ENCODE measurements at places on chromosomes 5 and 9.
A peak's percentile ranks its signal among the peaks of the same experiment; 100 is the strongest.

DNA sequence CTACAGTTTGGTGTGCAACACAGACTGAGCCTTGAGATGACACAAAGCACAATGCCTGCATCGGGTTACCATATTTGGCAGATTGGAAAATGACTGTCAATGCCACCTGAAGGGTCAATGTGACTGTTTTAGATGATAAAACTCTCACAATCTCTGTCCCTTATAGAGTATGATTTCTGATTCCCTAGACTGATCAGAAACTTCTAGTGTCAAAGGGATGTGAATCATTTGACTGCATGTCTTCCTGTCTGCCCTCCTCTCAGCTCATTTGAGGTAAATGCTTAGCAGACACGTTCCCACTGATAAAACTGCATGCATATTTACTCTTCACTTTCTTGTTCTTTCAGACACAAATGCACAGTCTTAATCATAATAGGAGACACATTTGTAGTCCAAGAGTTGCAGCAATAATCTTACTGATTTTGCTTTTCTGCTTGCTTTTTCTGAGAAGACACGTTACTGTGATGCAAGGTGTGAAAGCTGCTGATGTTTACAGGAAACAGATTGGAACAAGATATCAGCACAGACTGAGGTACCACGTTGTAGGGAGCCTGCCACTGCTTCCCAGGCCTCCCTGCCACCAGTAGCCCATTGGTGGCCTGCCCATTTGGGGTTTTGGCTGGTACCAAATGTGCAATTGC lies 77.8 kb downstream of the GCNT4 start:
- peak; percentile 20 for DNase-seq

GRCh38 chr5:149215478-149216090 lies 56.1 kb upstream of the AFAP1L1 start:
- DNase-seq = no peak

- no peak for DNase-seq
These were observed 90.0 kb upstream of the HMHB1 start for GRCh38 chr5:143721925-143722324.

DNA sequence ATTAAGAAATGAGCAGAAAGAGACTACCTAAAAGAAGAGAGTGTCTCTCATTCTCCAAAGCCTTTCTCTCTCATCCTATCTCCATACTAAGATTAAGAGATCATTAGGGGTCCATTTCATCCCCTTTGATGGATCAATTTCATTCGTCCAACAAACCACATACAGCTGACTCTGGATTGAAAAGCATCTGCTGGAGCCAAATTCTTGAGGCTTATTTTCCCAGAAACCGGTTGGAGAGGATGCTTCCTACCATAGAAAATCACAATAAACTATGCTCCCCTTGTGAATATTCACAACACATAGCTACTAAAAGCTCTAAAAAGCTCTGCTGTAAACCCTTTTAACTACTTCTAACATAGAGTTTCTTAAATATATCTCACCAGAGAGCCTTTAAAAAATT lies 755.0 kb upstream of the ZNF608 start:
- DNase-seq = no peak

DNA sequence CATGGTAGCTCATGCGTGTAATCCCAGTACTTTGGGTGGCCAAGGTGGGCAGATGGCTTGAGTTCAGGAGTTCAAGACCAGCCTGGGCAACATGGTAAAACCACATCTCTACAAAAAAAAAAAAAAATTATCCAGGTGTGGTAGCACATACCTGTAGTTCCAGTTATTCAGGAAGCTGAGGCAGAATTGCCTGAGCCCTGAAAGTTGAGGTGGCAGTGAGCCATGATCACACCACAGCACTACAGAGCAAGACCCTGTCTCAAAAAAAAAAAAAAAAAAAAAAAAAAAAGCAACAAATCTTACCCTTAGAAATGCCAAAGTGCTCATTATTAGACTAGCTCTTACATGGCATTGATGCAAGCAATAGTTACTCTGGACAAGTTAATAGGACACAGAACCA lies 724.9 kb downstream of the MAT2B start:
- DNase-seq = no peak

- no peak for DNase-seq
These were observed 234.8 kb upstream of the ELL2 start for GRCh38 chr5:96196407-96196806.

DNA sequence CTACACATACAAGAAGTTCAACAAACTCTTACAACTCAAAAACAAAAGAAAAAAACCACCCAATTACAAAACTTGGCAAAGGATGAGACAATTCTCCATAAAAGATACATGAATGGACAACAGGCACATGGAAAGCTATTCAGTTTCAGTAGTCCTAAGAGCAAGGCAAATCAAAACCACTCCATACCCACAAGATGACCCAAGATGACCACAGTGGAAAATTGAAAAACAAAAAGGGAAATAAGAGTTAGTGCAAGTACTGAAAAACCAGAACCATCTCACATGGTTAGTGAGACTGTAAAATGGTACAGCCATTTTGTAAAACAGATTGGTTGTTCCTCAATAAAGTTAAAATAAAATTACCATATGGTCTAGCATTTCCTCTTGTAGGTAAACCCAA lies 287.1 kb upstream of the CDH9 start:
- no peak for DNase-seq

DNA sequence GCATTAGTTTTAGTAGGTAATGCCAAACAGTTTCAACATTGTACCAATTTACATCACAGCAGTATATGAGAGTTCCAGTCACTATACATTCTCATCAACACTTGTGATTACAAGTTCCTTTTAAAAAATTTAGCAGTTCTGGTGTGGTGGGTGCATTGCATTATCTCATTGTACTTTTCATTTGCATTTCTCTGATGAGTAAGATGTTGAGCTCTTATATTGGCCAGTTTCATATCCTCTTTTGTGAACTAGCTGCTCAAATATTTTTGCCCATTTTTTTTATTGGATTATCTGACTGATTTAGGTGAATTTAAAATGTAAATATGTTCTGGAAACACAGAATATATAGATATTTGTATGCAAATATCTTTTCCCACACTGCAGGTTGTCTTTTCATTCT lies 160.9 kb upstream of the NR3C1 start:
- DNase-seq = no peak
